Caco-2 (cell line): ENCODE measurements at places on chromosomes 7 and 10. TPM values are rescaled to one million over a fixed set of nuclear protein-coding genes. Genes with fewer than 3 reads are reported as not detected.

Gene SFR1
- 7.3 and 8.7 TPM in 2 replicates for total RNA-seq

Gene SLC16A12
- not detected in 2 replicates for total RNA-seq

Gene SRGN
- total RNA-seq = not detected in 2 replicates

Gene PPP1R3A
- total RNA-seq = not detected in 2 replicates

Gene DYNC1I1
- total RNA-seq = 6.8 and 8.3 TPM in 2 replicates
